ENCODE measurements at places on chromosomes 4 and X.

DNA sequence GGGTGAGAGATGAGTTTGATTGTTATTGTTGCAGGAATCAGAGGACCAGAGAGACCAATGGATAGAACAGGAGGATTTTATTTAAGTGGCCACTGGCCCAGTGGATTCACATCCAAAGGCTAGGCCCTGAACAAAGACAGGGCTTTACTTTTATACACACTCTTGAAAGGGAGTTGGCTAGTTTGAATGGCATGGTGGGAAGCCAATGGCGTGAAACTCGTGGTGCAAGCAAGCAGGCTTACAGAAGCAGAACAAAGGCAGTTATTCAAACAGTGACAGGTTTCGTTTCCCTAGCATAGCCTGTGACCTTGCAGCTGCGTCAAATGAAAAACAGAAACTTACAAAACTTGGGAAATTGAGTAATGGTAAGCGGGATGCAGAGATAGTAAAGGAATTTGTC is 110.2 kb upstream of the PRDX4 start:
- no peak for DNase-seq

- no peak for DNase-seq
Observed at GRCh38 chr4:152577708-152578396, 42.0 kb upstream of the FBXW7 start.

- no peak for DNase-seq
Observed at GRCh38 chr4:40165916-40166315, 30.9 kb upstream of the RHOH start.

DNA sequence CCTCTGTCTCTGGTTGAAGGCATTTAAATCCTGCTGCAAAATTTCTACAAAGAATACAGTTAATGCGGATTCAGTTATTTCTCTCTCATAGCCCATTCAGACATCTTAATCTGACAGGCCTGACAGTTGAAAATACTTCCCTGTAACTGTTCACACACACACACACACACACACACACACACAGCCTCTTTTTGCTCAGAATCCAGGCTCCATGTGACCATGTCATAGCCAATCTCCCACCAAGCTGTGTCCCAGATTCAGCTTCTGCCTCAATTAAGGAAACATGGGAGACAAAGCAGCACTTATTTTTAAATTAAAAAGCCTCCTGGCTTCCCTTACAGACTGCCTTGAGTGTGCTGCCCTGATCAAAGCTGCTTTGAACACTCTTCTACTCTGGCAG is 49.3 kb upstream of the EFHC2 start:
- no peak for DNase-seq

- DNase-seq = no peak
Observed at GRCh38 chrX:64758047-64758446, 218.2 kb downstream of the ZC4H2 start.

DNA sequence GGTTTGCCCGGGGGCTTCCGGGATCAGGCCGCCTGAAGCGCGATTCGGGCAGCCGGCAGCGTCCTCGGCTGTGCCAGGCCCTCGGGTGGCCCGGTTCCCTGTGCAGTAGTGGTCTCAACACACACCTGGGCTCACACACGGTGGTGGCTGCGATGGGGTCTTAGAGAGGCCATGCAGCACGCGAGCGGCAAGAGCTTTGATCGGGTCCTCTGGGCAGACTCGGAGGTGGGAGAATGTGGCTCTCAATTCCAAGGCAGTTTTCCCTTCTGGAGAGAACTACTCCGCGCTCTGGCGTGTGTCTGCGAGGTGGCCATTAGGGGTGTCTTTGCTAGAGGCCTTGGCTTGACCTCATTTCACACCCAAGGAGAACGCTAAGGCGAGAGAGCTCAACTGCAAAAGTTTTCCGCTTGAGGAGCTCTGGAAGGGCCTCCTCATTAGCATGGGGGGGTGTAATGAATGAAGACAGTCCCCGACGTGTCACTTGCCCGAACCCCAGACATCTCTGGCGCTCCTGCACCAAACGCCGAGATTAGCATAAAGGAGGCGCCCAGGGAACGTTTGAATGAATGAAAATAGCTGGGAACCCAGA is 771 bp upstream of the RBPJ start:
- no peak for DNase-seq

GRCh38 chr4:126395664-126396063 is 1080.9 kb downstream of the FAT4 start:
- no peak for DNase-seq

- no peak for DNase-seq
Observed at GRCh38 chr4:6239968-6240367, 29.7 kb upstream of the WFS1 start.

DNA sequence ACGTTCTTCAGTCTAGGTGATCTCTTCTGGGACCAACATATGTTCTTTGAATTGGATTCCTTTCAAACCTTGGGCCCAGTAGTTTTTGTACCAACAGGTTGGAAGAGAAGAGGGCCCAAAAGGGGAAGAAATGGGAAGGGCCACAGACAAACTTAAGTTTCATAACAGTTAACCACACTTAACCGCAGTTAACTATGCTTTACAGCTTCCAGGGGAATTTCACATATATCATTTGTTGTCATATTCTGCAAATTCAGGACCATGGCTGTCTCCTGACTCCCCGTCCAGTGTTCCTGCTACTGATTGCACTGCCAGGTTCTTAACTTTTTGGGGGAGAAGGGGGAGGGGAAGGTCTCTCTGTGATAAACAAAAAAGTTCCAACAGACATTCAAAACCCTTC is 34.6 kb downstream of the RTL5 start:
- DNase-seq = no peak

DNA sequence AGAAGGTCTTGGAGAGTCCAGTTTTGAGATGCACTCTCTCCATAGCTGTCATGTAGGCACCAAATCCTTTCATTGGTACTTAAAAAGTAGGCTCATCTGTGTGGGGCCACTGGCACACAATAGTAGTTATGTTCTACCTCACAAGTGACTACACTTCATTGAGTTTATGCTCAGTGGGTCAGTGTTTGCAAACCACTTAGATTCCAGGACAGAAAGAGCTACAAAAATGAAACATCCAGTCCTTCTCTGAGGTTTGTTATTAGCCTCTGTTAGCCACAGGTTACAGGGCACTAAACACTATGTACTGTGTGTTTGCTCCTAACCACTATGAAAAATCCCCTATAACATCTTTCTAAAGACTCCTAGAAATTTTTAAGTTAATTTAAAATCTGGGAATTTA is 13.8 kb downstream of the RAB28 start:
- DNase-seq = no peak

- DNase-seq = no peak
Observed at GRCh38 chr4:94918543-94918942, 160.8 kb downstream of the BMPR1B start.

DNA sequence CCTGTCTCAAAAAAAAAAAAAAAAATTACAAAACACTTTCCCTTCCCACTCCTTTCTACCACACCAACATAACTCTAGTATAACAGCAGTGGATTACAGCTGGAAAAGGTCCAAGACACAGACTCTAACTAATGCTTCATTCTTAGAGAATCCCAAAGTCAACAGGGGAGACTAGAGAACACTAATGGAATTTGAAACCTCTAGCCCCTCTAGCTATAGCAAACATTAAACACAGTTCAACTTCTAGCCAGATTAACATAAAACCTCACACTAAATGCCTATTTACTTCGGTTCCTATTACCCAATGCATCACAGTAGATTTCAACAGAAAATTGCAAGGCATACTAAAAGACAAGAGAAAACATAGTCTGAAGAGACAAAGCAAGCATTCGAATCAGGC is 10.5 kb upstream of the DHX15 start:
- DNase-seq = no peak

DNA sequence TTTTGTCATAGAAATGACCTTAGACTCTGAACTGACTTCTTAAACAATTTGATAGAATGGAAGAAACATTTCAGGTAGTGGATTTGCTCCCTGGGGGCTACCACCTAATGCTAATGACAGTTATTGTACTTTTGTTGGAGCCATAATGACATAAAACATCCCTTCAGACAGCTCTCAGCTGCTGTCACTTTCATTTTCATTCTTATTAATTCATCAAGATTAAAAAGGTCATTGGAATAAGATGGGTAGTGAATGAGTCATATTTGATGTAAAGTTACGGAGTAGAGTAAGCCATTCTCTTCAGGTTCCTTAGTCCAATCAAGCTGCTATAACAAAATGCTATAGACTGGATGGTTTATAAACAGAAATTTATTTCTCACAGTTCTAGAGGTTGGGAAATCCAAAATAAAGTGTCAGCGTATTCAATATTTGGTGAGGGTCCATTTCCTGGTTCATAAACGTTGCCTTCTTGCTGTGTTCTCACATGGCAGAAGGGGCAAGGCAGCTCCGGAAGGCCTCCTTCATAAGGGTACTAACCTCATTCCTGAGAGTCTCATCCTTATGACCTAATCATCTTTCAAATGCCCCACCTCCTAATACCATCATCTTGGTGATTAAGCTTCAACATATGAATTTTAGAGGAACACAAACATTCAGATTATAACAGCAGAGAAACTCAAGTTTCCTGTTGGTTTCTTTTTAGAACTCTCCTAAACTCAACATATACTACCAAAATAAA is 268.5 kb downstream of the ARAP2 start:
- DNase-seq = no peak

- DNase-seq = no peak
Observed at GRCh38 chrX:148389629-148390028, 110.8 kb upstream of the AFF2 start.
